ENCODE measurements at places on chromosomes 16 and 17. TPM values are rescaled to one million over a fixed set of nuclear protein-coding genes. Genes with fewer than 3 reads are reported as not detected.

ASPHD1 gene
- not detected for total RNA-seq

DNA sequence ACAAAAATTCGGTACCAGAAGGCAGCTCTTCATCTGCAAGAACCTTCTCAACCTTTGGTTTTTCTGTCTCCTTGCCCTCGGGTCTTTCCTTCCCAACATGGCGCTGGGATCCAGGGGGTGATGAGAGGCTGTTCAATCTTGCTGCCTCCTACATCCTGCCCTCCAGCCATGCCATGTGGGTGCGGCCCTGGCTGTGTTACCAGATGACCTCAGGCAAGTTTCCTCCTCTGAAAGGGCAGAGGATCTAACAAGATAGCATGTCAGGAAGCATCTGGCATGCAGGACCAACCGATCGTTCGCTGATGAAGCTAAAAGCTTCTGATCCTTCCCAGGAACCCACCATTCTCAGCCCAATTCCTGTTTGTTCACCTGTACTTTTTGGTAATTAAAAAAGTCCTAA is 36.8 kb upstream of the BCAR1 start:
- H3K4me3 ChIP-seq = no peak overlapping the region
- H3K36me3 ChIP-seq = peaks cover 6% of the 10 kb centered on the region
- H3K27me3 ChIP-seq = no peaks in the 10 kb centered on the region

KARS1 gene
- total RNA-seq = 128 TPM

- H3K27me3 ChIP-seq = no peaks in the 10 kb centered on the region
- no peaks in the 10 kb centered on the region for H3K4me1 ChIP-seq
- DNase-seq = no peak
- H3K36me3 ChIP-seq = no peaks in the 10 kb centered on the region
Observed at GRCh38 chr17:60604686-60605334, 4.8 kb downstream of the PPM1D start.

- H3K27me3 ChIP-seq = no peaks in the 10 kb centered on the region
- no peak for DNase-seq
- no peak overlapping the region for H3K4me3 ChIP-seq
- H3K36me3 ChIP-seq = no peaks in the 10 kb centered on the region
Observed at GRCh38 chr17:66691644-66692420, 143.1 kb upstream of the CACNG5 start.

HOXB9 gene
- total RNA-seq = not detected

DNA sequence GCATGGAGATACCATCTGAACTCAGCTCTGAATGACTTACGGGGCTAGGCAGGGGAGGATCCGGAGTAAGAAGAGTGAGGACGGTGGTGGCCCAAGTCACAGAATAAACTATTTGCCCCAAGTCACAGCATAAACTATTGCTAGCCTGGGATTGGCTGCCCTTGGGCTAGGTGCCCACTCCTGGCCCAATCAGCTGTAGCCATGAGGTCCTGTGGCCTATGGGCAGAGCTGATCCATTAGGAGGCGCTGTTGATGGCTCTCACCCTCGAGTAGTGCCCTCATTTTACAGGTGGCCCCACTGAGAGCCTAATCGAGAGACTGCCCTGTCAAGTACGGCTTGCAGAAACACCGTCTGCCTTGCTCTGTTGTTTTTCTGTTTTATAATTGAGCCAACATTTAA is 62.3 kb upstream of the ZNF423 start:
- H3K27ac ChIP-seq = no peak overlapping the region
- DNase-seq = no peak
- H3K36me3 ChIP-seq = no peaks in the 10 kb centered on the region
- H3K4me3 ChIP-seq = no peak overlapping the region

DNA sequence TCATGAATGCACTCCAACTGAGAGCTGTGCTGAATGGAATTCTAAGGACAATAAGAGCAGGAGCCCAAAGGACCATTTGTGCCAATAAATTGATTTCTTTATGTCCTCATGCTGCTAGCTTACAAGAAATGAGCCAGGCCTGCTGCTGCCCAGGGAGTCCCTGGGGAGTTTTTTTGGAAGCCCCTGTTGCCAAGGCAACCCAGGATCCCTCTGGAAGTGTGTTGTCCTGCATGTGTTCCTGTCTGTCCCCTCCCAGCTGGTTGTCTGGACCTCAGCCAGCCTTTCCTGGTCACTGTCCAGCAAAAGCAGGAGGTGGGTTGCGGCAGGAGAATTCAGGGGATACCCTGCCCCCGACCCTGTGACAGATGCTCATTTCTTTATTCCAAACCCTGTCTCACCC is 51.0 kb upstream of the GPRC5B start:
- H3K4me1 ChIP-seq = no peaks in the 10 kb centered on the region
- DNase-seq = no peak
- no peaks in the 10 kb centered on the region for H3K27me3 ChIP-seq
- no peak overlapping the region for H3K4me3 ChIP-seq

GUCY2D gene
- total RNA-seq = not detected

DNA sequence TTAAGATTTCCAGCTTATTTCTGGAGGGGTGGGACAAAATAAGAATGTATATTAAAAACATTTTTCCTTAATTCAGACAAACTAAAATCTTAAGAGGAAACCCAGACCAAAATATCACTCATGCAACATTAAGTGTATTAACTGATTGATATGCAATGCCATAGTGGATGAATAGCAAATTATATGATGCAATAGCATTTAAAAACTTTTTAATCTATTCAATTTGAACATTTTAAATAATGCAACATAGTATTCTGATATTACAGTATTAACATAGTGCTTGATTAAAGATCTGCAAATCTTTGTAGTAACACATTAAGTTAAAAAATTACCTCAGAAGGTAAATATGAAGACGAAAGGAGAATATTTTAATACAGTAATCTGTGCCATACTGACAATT is 15.3 kb upstream of the INTS2 start:
- no peaks in the 10 kb centered on the region for H3K4me1 ChIP-seq
- no peak overlapping the region for H3K27ac ChIP-seq
- no peak overlapping the region for H3K4me3 ChIP-seq
- H3K36me3 ChIP-seq = peaks cover 68% of the 10 kb centered on the region
- H3K27me3 ChIP-seq = no peaks in the 10 kb centered on the region
- no peak for DNase-seq

TRAPPC1 gene
- 35.6 TPM for total RNA-seq

TRPV2 gene
- 1.7 TPM for total RNA-seq

DLX3 gene
- total RNA-seq = 2.0 TPM

CSH1 gene
- not detected for total RNA-seq

DNA sequence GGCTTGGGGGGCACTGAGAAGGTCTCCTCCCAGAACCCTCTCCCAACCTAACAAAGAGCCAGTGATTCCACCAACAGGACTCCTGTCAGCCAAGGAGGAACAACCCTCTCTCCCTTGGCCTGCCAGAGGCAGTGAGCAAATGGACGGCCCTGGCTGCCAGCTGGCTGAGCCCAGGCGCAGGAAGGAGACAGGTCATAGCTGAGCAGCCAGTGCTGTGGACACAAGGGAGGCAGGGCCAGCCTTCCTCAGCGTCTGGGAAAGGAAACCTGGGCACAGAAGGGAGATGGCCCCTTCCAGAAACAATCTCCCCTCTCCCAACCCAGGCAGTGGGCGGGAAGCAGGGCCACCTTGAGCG is 2.1 kb downstream of the MPO start:
- H3K4me3 ChIP-seq = no peak overlapping the region
- H3K4me1 ChIP-seq = no peaks in the 10 kb centered on the region
- H3K36me3 ChIP-seq = no peaks in the 10 kb centered on the region
- no peak for DNase-seq
- H3K27me3 ChIP-seq = no peaks in the 10 kb centered on the region

GOT2 gene
- 107 TPM for total RNA-seq

TBC1D3 gene
- total RNA-seq = not detected

GRCh38 chr17:80842456-80843013 is 149.1 kb upstream of the CHMP6 start:
- no peak overlapping the region for H3K4me3 ChIP-seq
- H3K4me1 ChIP-seq = no peaks in the 10 kb centered on the region
- no peak for DNase-seq
- no peaks in the 10 kb centered on the region for H3K27me3 ChIP-seq
- no peak overlapping the region for H3K27ac ChIP-seq

- H3K36me3 ChIP-seq = no peaks in the 10 kb centered on the region
- no peak overlapping the region for H3K4me3 ChIP-seq
- no peaks in the 10 kb centered on the region for H3K27me3 ChIP-seq
- no peak overlapping the region for H3K27ac ChIP-seq
Observed at GRCh38 chr17:69581061-69581961, 166.8 kb downstream of the MAP2K6 start.

ZNF469 gene
- total RNA-seq = 0.26 TPM

DNA sequence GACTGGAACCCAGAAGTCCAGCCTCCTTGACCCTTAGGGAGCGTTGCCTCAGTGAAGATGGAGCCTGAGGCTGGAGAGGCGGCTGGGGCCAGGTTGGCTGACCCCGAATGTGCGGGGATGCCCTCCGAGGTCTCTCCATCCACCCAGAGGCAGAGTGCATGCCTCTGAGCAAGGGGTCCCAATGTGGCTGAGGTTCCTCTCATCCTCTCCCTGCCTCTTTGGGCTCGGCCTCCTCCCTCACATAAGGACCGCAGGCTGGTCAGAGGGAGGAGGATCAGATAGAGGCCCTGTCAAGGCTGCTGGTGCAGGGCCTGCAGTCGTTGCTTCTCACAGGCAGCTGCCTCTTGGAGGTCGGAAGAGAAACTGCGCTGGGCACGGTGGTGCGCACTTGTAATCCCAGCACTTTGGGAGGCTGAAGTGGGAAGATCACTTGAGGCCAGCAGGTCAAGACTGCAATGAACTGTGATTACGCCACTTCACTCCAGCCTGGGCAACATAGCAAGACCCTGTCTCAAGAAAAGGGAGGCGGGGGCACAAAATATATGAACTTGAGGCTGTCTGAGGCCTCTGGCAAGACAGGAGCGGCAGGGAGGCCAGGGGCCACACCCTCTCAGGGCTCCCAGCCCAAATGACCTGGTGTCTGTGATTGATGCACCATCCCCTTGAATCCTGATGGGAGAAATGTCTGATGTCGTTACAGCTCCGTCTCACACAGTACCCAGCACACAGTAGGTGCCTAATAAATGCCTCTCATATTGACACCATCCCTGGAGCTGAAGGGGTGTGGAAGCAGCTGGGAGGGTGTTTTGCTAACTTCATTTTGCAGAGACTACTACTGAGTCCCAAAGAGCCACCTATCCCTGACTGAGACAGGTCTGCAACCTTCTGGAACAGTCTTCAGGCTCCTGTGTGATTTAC is 220.1 kb upstream of the GSE1 start:
- peaks cover 75% of the 10 kb centered on the region for H3K4me1 ChIP-seq
- no peak overlapping the region for H3K27ac ChIP-seq
- no peak overlapping the region for H3K4me3 ChIP-seq
- no peak for DNase-seq

- H3K27ac ChIP-seq = no peak overlapping the region
- no peaks in the 10 kb centered on the region for H3K4me1 ChIP-seq
- no peaks in the 10 kb centered on the region for H3K27me3 ChIP-seq
- DNase-seq = no peak
Observed at GRCh38 chr16:88047462-88047861, 96.2 kb downstream of the BANP start.

GRCh38 chr16:19132255-19132654 is 18.5 kb downstream of the ITPRIPL2 start:
- H3K27ac ChIP-seq = peak overlapping the region; percentile 72
- H3K36me3 ChIP-seq = no peaks in the 10 kb centered on the region
- no peaks in the 10 kb centered on the region for H3K27me3 ChIP-seq
- peaks cover 90% of the 10 kb centered on the region for H3K4me1 ChIP-seq
- no peak for DNase-seq

DNA sequence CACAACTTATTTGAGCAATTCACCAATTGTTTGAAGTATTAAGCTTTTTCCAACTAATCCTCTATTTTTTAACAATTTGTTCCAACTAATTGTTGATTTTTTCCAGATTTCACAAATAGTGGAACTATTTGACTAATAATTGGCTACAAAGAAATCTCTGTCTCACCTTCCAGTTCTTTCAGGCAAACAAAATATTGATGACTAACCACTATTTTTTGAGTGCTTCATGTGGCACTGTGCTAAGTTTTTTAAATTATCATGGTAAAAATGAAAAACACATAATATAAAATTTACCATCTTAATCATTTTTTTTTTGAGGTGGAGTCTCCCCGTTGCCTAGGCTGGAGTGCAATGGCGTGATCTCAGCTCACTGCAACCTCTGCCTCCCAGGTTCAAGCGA is 24.6 kb upstream of the GRIN2A start:
- no peaks in the 10 kb centered on the region for H3K36me3 ChIP-seq
- no peak for DNase-seq
- no peaks in the 10 kb centered on the region for H3K4me1 ChIP-seq
- H3K4me3 ChIP-seq = no peak overlapping the region
- H3K27me3 ChIP-seq = no peaks in the 10 kb centered on the region

GRCh38 chr16:82384017-82384416 is 214.0 kb upstream of the MPHOSPH6 start:
- DNase-seq = no peak
- H3K4me1 ChIP-seq = no peaks in the 10 kb centered on the region
- H3K36me3 ChIP-seq = no peaks in the 10 kb centered on the region
- H3K27ac ChIP-seq = no peak overlapping the region

SEC14L5 gene
- 5.6 TPM for total RNA-seq

SULT1A1 gene
- 11.0 TPM for total RNA-seq

EVPLL gene
- total RNA-seq = 11.1 TPM

GRCh38 chr16:3246002-3246401 is 10.4 kb downstream of the MEFV start:
- no peak overlapping the region for H3K4me3 ChIP-seq
- peaks cover 36% of the 10 kb centered on the region for H3K27me3 ChIP-seq
- no peak overlapping the region for H3K27ac ChIP-seq
- H3K4me1 ChIP-seq = no peaks in the 10 kb centered on the region
- H3K36me3 ChIP-seq = no peaks in the 10 kb centered on the region

- H3K4me3 ChIP-seq = no peak overlapping the region
- no peak overlapping the region for H3K27ac ChIP-seq
- DNase-seq = no peak
- H3K27me3 ChIP-seq = no peaks in the 10 kb centered on the region
Observed at GRCh38 chr17:3956327-3956957, 7.8 kb downstream of the ATP2A3 start.

NSF gene
- 23.3 TPM for total RNA-seq

DNA sequence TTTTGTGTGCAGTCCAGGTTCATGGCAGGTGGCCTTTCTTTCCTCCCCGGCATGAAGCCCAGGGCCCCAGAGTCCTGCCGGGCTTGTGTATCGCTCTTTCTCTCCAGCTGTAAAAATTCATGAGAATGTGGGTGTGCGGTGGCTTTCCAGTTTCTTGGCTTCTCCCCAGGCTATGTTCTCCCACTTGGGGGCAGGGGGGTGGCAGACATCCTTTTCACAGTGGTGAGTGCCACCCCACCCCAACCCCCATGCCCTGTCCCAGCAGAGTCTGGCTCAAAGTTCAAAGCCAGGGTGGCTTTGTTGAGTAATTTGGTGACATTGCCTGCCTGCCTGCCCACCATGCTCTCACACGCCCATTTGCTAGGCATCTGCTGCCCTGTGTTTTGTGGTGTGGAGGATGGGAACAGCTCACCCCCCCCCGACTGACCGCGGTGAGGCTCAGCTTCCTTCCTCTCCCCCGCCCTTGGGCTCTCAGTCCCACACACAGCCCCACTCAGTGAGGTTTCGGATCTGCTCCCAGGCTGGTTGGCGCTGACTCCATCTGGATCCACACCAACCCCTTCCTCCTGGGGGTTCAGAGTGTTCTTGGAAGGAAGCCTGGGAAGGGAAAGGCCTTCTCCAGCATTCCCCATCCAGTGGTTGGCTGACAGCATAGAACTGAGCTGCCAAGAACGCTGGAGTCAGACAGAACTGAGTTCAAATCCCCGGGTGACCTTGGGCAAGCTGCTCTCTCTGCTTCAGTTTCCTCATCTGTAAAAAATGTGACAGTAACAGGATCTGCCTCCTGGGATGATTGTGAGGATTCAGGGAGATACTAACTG is 36.0 kb downstream of the CHD9 start:
- no peaks in the 10 kb centered on the region for H3K36me3 ChIP-seq
- H3K4me3 ChIP-seq = peak overlapping the region; percentile 47
- H3K27me3 ChIP-seq = no peaks in the 10 kb centered on the region
- H3K4me1 ChIP-seq = peaks cover 63% of the 10 kb centered on the region
- DNase-seq = peak; percentile 52
